ENCODE measurements at places on chromosomes 4 and X.

DNA sequence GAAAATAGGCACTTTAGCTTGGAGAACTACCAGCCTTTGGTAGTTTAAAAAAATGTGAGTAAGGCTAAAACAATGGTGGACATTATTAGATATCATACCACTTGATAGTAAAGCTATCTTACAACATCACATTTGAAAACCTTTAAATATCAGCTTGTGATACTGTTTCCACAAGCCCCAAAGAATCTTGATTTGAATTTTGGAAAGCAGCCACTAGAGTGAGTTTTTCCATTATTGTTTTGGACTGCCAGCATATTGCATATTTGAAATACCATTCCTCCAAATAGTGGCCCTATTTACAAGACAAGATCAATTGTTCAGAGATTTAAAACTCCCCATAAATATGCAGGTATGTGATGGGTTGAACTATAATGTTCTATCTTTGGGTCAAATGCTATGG, 303.0 kb upstream of the PRPS2 start:
- no peak for DNase-seq

- DNase-seq, result no peak
Observed at GRCh38 chrX:143634309-143634662, 1.6 kb downstream of the SLITRK4 start.

DNA sequence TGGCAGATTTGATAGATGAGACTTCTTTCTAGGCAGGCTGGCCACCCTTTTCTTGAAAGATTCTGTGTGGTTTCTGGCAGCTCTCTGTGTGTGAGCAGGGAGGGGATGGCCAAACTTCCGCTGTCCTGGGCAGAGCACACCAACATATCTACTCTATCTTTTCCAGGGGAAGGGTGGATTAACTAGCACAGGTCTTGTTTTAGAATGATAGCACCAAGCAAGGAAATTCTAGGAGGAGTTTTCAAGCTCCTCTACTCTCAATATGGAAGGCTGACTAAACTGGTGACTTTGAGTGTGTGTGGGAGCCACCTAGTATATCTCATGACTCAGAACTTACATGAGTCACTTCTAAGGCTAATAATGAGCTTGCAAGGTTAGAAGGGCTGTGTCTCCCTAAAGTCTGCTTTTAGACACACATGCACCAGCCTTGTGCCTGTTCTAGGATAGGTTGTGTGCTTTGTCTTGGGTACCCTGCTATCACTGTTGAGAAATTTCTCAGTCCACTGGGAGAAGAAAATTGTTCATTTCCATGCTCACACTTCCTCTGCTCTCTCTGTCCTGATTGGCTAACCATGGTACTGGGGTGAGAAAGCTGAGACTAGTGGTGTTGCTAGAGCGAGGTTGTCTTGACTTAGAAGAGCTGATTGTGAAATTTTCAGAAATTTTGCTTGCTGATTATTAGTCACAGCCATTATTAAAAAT, 72.9 kb downstream of the YIPF6 start:
- DNase-seq, result no peak

DNA sequence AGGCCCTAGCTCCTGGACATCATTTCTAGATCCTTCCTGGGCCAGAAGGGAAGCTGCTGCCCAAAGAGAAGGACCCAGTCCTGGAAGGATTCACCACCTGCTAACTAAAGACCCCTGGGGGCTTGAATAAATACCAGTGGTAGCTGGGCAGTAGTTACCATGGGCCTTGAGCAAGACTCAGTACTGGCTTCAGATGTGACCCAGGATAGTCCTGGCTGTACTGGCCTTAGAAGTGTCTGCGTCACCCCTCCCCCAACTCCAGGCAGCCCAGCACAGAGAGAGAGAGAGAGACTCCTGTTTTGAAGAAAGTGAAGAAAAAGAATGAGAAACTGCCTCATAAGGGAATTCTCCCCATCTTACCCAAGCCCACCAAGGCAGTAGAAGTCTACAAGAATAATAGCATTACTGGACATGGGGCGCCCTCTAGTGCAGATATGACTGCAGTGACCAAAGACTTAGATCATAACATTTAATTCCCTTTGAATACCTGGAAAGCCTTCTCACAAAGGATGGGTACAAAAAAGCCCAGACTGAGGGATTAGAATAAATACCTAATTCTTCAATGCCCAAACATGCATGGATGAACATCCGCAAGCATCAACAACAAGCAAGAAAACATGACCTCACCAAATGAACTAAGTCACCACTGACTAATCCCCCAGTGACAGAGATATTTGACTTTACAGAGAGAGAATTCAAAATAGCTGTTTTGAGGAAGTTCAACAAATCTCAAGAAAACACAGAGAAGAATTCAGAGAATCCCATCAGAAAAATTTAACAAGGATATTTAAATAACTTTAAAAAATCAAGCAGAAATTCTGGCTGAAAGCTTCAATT, 171.8 kb downstream of the HNRNPD start:
- peak; percentile 43 for DNase-seq

- no peak for DNase-seq
Observed at GRCh38 chr4:124589786-124590185, 122.7 kb downstream of the ANKRD50 start.

GRCh38 chrX:281166-281999, at the start of gene PLCXD1:
Gene PLCXD1, plus strand, starts transcription at chrX:281381. Its CDS starts 2,807 bp downstream, at chrX:284188.
- no peak for DNase-seq

- no peak for DNase-seq
Observed at GRCh38 chrX:56572975-56573374, 9.5 kb downstream of the UBQLN2 start.

GRCh38 chr4:168272488-168272887, 46.1 kb downstream of the DDX60 start:
- no peak for DNase-seq

DNA sequence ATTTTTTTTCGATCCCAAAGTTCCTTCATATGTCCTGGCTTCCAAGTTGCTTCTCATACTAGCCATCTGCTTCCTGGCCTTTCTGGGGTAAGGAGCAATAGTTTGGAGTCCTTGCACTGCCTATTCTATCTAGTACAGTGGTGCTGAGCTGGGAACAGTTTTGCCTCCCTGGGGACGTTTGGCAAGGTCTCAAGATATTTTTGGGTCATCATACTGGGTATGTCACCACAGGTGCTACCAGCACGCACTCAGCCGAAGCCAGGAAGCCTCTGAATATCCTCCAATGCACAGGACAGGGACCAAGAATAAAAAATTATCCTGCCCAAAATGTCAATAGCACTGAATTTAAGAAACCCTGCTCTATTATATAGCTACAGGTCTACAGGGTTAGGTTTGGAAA, 35.4 kb upstream of the TMSB15B start:
- DNase-seq, result no peak

- no peak for DNase-seq
Observed at GRCh38 chr4:114264877-114265291, 285.4 kb upstream of the ARSJ start.

- DNase-seq, result no peak
Observed at GRCh38 chrX:18146954-18147353, 73.7 kb downstream of the BEND2 start.

GRCh38 chrX:118988911-118989310, 14.5 kb downstream of the LONRF3 start:
- no peak for DNase-seq

DNA sequence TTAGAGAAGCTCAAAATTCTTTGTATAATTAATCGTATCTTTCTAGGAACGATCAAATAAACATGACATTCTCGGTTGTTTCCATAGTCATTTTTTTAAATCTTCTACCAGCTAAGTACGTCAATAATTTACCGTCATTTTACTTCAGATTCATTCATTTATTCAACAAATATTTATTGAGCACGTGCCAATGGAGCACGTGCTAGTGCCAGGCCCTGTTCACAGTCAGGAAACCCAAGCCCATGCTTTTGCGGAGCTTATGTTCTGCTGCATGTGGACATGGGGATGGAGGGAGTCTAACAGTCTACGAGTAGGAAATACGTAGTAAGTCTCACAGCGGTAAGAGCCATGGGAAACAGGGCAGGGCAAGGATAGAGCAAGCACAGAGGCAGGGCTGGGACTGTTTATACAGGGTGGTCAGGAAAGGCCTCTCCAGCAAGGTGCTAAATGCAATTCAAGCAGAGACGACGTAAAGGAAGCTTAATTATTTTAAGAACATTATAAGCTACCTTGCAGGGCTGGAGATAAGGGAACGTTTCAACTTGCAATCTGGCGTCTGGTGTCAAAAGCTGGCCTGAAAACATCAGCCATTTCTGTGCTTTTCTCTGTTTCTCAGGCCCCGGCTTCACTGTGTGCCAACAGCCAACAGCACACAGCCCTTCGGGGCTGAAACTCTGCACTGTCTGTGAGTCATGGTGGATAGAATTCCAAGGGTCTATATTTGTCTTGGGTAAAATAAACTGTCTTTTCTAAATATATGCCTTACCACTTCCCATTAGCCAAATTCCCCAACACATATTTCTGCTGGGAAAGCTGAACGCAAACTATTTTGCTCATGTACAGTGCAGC, 517.1 kb upstream of the ZFP42 start:
- DNase-seq, result no peak

DNA sequence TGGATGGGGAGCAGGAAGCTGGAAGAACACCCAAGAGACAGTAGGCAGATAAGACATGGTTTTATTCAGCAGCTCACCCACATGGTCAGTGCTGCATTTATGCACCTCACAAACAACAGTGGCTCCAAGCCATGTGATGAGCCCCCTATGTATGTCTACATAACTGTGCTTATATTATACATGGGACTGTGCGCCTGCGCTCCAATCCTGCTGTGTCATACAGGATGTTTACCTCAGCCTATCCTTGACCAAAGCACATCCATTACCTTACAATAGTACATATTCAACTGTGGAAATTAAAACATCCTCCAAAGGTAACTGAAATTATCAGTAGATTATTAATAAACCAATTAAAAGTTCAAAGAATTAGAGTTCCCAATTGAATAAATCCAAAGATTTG, 44.1 kb upstream of the SGMS2 start:
- no peak for DNase-seq

DNA sequence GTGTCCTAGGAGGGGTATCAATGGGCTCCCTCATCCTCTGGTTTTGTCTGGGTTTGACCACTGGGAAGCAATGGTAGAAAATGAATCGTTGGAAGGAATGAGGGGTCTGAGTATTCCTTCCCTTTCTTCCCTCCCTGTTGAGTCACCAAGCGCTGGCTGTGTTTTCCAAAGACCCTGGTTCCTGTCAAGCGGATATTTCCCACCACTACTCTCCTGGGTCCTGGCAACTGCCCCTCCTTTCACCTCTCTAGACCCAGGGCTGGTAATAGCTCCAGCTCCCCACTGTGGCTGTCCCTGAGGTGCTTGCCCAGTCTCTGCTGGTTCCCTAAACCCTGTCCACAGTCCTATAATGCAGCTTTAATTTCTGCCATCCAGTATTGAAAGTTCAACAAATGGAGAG, 22.2 kb downstream of the SMIM43 start:
- no peak for DNase-seq

- no peak for DNase-seq
Observed at GRCh38 chr4:176588436-176588835, 204.3 kb downstream of the VEGFC start.

DNA sequence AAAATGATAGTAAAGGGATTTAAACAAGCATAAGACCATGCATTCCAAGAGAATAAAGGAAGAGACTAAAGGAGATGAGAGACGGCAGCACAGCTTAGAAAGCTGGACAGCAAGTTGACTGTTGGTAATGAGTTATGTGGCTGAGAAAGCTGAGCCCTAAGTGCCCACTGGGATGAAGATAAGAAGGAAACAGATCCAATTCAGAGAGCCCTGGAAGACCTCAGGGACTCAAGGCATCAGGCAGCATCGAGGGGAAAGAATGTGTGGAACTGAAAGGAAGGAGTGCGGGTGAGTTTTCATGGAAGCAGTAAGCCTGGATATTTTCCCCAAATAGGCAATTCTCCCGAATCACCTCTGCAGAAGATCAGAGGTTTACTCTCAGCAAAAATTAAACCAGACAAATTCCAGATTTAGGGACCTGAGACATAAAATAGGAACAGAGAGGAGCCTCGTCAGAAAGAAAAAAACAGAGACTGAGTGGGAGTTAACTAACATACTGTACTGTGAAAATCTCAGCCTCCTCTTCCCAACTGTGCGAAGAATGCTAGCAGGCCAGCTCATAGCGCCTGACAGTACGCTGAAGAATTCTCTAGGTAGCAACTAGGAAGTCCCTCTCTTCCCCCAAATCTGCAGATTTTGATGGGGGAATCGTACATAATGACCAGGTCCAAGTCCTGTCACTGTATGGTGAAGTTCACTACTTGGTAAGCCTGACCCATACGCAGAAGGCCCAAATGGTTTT, 187.7 kb upstream of the TAPT1 start:
- DNase-seq, result no peak

GRCh38 chr4:124535003-124535402, 177.5 kb downstream of the ANKRD50 start:
- DNase-seq, result no peak

DNA sequence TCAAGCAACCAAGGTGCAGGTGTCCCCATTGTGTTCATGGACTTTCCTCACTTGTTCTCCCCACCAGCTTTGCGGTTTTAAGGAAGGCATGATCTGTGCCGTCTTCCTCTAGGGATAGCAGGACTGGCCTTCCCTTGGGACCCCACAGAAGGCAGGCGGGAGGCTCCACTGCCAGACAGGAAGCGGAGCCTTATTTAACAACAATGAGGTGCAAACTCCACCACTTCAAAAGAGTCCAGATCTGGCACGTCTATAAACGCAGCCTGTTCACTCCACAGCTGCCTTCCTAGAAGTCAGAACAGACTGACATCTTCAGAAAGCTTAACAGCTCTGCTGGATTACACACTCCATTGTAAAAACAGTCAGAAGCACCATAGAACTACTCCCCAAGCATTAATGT, 1.7 kb upstream of the GPR143 start:
- no peak for DNase-seq

- DNase-seq, result no peak
Observed at GRCh38 chr4:88746206-88746605, 48.6 kb upstream of the NAP1L5 start.

GRCh38 chr4:87219632-87220093, 755 bp downstream of the KLHL8 start:
- no peak for DNase-seq

DNA sequence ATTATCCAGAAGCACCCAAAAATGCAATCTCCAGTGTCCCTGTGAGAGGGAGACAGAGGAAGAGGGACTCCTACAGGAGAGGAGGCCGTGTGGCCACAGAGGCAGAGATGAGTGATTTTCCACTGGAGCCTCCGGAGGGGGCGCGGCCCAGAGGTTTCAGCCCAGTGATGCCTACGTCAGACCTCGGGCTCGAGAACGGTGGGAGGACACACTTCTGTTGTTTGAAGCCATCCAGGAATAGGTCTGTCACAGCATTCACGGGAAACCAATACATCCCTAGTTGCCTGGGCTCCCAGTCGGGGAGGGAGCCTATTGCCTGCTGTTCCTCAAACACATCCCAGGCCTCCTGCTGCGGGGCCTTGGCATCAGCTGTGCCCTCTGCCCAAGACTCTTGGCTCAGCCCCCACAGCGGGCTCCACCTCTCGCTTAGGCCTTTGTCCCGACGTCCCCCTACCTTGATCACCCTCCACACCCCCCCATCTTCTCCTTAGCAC, 39.2 kb upstream of the HMX1 start:
- DNase-seq, result no peak

DNA sequence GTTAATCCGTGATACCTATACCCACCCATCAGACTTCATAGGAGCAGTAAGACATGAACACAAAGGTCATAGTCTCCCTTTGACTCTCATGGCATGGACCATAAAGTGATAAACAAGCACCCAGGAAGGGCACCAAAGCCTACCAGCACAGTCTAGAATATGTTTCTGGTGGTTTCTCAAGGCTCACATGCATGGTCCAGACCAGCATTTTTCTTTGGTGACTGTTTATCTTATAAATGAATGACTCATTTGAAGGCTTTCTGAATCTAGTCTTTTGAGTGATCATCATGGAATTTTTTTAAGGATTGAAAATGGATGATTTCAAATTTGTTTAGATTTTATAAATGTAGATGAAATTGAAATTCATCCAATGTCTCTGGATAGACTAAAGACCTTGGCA, 32.0 kb upstream of the AMELX start:
- DNase-seq, result no peak
